HuH-7.5 (cell line): ENCODE measurements at places on chromosomes 4 and X.

DNA sequence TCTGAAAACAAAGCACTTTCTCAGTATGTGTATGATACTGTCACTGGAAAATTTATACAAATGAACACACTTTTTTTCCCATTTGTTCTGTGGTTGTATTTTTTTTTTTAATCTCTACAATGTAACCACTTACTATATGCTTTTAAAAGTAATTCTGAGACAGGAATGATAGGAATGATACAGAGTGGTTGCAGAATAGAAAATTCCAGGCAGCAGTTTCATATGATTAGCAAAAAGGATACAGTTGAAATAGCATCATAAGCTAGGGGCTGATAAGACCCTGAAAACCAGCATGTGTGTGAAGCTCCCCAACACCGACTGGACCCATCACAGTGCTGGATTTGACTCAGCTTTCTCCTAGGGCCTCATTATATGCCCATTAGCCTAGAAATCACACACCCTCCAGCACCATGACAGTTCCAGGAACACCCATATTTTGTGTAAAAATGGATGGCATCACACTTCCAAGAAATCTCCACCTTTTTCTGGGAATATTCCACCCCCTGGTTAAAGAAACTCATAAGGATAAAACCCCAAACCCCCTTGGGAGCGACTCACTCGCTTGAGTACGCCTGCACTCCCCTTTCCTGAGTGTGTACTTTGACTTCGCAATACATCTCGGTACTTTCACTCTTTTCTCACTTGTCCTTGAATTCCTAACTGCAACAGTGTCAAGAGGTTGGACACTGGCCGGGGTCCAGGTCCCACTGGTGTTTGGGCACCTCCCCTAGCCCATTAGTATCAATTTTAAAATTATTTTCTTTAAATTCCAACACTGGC lies 77.4 kb upstream of the AGA start:
- no peak for DNase-seq

DNA sequence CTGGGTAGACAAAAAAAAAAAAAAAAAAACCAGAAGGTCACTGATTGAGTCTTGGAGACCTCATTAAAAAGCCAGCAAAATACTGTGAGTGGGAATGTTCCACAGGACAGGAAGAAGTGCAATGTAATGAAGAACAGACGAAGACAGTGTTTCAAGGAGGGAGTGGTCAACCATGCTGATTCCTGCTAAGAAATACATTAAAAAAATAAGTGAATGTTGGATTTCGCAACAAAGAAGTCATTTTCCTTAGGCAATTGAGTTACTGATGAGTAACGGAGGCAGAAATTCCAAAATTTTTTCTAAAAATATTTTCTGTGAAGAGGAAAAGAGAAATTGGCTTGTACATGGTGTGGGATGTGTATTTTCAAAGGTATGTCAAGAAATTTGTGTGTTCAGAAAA lies 94.3 kb upstream of the FAM47B start:
- no peak for DNase-seq

DNA sequence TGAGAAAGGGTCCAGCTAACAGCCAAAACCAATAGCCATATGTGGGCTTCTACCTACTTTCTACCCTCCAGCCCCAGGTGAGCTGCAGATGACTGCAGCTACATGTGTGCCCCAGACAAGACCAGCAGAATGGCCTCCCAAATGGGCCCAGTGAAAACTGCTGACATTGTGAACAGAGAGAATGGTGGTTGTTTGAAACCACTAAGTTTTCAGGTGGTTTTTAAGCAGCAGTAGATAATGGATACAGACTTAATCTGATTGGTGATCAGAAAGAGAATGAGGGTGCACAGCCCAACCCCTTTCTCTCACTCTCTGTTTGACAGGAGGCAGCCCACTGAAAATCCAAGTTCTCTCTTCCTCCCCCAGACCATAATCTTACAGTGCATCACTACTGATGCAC lies 42.5 kb upstream of the BBS12 start:
- no peak for DNase-seq

- no peak for DNase-seq
Measured at GRCh38 chrX:11528623-11529022, 137.1 kb downstream of the ARHGAP6 start.

DNA sequence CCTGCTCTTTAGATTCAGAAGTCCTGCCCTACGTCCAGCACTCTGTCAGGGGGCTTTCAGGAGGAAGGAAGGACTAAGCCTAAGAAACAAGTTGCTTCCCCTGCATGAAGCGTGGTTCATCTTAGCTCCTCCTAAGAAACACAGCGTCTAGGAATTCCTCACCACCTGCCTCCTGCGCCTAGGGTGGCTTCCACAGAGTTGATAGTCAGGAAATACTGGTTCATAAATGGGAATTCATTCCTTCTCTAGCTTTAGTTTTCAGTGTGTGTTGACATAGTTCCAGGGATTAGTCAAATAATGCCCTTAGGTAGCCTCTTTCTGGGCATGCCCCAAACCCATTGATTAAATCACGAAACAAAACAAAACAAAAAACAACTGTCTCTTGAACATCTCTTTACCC lies 1.7 kb upstream of the MXRA5 start:
- DNase-seq = no peak

- no peak for DNase-seq
Measured at GRCh38 chr4:40446839-40447238, 111.7 kb downstream of the CHRNA9 start.

GRCh38 chr4:182880387-182881356 lies 36.5 kb downstream of the DCTD start:
- no peak for DNase-seq

- no peak for DNase-seq
Measured at GRCh38 chr4:82248903-82249632, 124.7 kb downstream of the HNRNPD start.

- peak; percentile 19 for DNase-seq
Measured at GRCh38 chrX:108165383-108166111, 74.0 kb downstream of the ATG4A start.

- DNase-seq = no peak
Measured at GRCh38 chr4:38930707-38931106, 63.1 kb downstream of the FAM114A1 start.

GRCh38 chrX:153499876-153500275 lies 5.1 kb downstream of the BGN start:
- DNase-seq = no peak

- no peak for DNase-seq
Measured at GRCh38 chr4:146582864-146583263, 55.8 kb upstream of the POU4F2 start.

DNA sequence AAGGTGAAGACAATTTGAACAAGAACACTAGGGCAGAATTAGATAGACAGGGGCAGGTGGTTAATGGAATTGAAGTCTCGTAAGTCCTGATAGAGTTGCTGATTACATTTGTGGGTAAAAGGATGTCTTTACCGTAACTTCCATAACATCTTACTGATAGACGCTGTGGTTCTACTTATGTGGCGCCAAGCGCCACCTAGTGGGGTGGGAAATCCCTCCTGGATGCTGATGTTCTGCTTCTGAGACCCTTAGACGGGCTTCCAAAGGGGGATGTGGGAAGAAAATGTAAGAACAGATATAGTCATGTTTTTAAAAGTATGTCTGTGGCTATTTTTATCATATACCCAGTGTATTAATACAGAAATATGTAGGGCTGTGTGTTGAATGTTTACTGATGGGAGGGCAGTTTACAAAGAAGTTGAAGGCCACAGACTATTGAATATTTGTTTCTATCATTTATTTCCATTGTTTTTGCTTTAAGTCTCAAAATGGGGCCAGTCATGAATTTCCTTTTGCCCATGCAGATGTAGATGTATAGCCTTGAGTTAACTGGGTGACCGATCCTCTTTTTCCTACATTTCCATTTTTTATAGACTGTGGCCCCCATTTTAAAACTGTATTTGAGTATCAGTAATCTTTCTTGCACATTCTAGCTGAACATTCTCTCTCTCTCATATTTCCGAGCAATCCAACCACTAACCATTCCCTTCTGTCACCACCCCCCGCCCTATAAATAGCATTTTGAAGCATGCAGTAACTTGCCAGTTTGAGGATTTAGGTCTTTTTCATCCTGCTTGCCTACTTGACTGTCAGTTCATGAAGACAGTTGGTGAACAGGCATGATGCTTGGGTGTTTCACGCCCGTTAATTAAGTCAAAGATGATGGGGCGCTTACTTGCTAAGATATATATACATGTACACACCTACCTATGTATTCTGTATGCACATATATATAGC lies 12.1 kb upstream of the TLR8 start:
- DNase-seq = peak; percentile 8

DNA sequence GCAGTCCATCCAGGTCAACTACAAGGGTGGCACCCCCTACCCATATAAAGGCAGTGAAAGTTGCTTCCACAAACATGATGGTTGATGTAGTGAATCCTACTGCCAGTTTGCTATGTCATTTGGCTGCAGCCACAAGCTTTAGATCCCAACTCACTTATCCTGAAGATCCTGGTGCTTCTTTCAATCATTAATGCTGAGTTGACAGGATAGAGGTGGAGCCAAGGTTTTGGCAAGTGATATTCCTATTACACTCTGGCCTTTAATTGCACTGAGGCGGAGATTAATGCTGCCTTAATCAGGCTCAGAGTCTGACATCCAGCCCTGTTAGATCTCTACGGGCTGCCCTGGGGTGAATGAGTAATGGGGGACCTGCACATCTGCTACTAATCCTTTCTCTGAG lies 542.4 kb upstream of the ARX start:
- DNase-seq = no peak

- no peak for DNase-seq
Measured at GRCh38 chr4:6724421-6725111, 8.6 kb downstream of the BLOC1S4 start.

DNA sequence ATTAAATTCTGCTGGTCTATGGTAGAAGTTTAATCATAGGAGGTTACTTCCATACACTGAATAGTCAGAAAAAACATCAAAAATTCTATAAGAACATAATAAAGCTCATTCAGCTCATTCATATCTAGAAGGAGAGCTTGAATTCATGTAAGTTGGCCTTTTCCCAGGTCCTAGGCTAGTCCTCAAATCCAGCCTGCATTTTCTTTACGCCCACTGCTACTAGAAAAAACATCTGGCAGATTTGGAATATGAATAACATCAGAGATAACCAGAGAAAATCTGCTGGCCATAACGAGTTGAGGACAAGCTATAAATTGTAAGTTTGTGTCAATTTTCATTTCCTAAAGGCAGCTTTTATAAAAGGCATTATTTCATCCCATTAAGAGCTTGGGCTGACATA lies 95.5 kb downstream of the MXRA5 start:
- DNase-seq = no peak

DNA sequence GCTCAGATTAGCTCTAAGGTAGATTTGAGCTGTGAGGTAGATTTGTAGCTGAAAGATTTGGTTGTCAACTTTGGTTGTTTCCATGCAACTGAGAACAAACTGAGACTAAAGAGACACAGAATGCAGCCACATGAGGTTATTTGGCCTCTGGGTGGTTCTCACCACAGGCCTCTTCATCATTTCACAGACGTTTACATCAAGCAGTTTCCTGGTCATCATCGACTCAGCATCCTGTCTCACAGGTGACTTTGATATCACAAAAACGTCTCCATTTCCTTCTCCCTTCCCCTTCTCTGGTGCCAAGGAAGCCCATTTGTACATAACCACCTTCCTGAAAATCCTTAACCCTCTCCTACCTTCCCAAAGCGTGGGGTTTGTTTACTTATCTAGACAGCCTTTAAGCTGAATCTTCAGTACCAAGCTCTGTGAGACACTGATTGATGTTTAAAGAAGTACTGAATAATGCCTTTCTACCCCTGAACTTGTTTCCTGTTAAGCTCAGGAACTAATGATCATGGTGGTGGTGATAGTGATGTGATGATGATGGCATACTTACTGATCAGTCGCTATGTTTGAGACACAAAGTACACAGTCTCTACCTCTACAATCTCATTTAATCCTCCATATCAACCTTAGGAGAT lies 81.9 kb downstream of the FAM114A1 start:
- DNase-seq = no peak

GRCh38 chr4:78669453-78669852 lies 106.7 kb upstream of the BMP2K start:
- no peak for DNase-seq

GRCh38 chrX:27132862-27133261 lies 330.3 kb downstream of the PPP4R3C start:
- no peak for DNase-seq

DNA sequence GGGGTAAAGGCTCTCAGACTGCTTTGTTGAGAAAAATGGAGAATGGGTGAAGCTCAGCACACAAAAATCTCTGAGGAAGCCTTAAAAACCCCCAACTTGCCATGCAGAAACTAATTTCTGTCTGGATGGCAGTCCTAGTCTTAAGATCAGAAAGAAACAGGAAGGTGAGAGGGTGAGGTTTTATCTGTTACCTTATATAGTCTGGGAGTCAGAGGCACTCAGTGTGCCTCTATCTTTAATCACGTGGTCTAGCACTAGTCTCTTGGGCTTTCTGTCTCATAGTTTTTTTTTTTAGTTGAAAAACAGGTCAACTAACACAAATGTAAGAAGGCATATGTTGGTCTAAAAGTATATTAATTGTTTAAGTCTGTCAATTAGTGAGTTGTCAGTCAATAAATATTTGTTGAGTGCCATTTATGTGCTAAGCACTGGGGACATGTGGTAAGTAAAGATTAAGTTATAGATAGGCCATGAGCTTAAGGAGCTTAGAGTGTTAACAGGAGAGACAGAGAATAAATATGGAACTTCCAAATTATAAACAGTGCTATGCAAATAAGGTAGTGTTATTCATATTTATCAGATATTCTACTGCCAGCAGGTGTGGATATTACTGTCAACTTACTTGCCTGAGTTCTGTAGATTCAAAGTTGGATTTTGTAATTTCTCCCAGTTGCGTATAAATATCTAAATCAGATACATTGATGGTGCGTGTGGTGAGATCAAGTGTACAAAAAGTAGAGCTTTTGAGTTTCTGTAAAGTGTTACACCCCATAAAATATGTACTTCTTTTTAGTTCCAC lies 7.0 kb downstream of the CYBB start:
- DNase-seq = no peak

DNA sequence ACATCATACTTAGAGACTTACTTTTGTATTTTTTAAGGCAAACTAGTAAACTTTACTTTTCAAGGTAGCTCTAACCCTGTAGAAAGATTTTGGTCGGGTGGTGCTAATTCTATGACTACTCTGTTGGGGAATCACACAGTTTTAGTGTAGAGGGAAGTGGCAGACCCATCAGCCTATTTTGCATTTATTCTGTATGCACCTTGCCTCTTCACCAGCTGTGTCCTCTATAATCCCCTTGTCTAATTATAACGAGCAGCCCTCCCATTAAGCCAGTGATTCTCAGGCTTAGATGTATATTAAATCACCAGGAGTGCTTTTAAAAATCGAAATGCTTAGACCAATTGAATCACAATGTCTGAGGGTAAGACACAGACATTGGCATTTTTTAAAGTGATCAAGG lies 78.1 kb downstream of the GALNT7 start:
- no peak for DNase-seq

GRCh38 chr4:144421056-144421455 lies 224.9 kb upstream of the HHIP start:
- DNase-seq = no peak

DNA sequence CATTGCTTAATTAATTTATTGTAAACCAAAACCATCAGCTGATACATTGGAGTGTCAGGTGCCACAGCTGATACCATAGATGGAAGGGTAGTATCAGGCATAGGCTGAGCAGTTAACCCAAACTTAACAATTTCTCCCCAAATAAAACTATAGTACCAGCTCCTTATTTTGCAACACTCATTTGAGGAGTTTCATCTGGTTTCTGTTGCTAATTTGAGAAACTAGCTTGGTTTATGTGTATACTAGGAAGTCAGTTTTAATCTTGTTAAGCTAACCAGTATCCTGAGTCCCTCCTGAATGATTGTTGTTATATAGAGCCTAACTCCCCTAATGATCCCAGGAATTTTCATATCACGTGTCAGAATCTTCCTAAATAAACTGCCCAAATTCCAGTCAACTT lies 12.7 kb downstream of the DCAF16 start:
- no peak for DNase-seq

GRCh38 chrX:77276742-77277141 lies 170.4 kb upstream of the FGF16 start:
- DNase-seq = no peak
